ENCODE measurements at places on chromosomes 12 and 14. TPM values are rescaled to one million over a fixed set of nuclear protein-coding genes. Genes with fewer than 3 reads are reported as not detected.

The FAM222A gene
- total RNA-seq = 5.9 TPM

The RPS29 gene
- total RNA-seq = 1,735 TPM

The CSRP2 gene
- 280 TPM for total RNA-seq

The CMKLR1 gene
- total RNA-seq = 1.3 TPM

The RPGRIP1 gene
- total RNA-seq = 0.94 TPM

The JAG2 gene
- 31.3 TPM for total RNA-seq
